PC-9 (cell line): ENCODE measurements at places on chromosomes 7 and 10.

- H3K4me1 ChIP-seq = no peaks in the 10 kb centered on the region
- no peak overlapping the region for H3K4me3 ChIP-seq
- no peaks in the 10 kb centered on the region for H3K36me3 ChIP-seq
- no peak overlapping the region for H3K27ac ChIP-seq
- no peak for DNase-seq
Measured at GRCh38 chr7:44221231-44221791, 20.5 kb downstream of the YKT6 start.

GRCh38 chr7:108270385-108271015 lies 140.3 kb upstream of the LAMB4 start:
- no peaks in the 10 kb centered on the region for H3K36me3 ChIP-seq
- DNase-seq = no peak
- H3K27me3 ChIP-seq = no peaks in the 10 kb centered on the region
- no peak overlapping the region for H3K4me3 ChIP-seq
- peaks cover 15% of the 10 kb centered on the region; the same call in 1 of the 2 replicates for H3K4me1 ChIP-seq

GRCh38 chr10:70445718-70446657 lies 4.5 kb upstream of the NODAL start:
- no peaks in the 10 kb centered on the region for H3K4me1 ChIP-seq
- DNase-seq = no peak
- H3K4me3 ChIP-seq = no peak overlapping the region
- no peak overlapping the region for H3K27ac ChIP-seq
- H3K27me3 ChIP-seq = peaks cover 11% of the 10 kb centered on the region; the same call in 1 of the 2 replicates

GRCh38 chr10:117674646-117675045 lies 132.1 kb downstream of the EMX2 start:
- H3K27me3 ChIP-seq = no peaks in the 10 kb centered on the region
- H3K27ac ChIP-seq = no peak overlapping the region
- H3K4me1 ChIP-seq = peaks cover 13% of the 10 kb centered on the region
- no peak for DNase-seq
- no peaks in the 10 kb centered on the region for H3K36me3 ChIP-seq

GRCh38 chr10:44520651-44521050 lies 135.8 kb upstream of the CXCL12 start:
- no peak overlapping the region for H3K4me3 ChIP-seq
- peaks cover 8% of the 10 kb centered on the region for H3K27me3 ChIP-seq
- H3K27ac ChIP-seq = no peak overlapping the region
- H3K4me1 ChIP-seq = no peaks in the 10 kb centered on the region
- H3K36me3 ChIP-seq = no peaks in the 10 kb centered on the region
- DNase-seq = no peak

- DNase-seq = no peak
- no peaks in the 10 kb centered on the region for H3K27me3 ChIP-seq
- H3K36me3 ChIP-seq = no peaks in the 10 kb centered on the region
- H3K4me1 ChIP-seq = no peaks in the 10 kb centered on the region
- H3K27ac ChIP-seq = no peak overlapping the region
Measured at GRCh38 chr7:37287131-37287855, 161.4 kb downstream of the ELMO1 start.

DNA sequence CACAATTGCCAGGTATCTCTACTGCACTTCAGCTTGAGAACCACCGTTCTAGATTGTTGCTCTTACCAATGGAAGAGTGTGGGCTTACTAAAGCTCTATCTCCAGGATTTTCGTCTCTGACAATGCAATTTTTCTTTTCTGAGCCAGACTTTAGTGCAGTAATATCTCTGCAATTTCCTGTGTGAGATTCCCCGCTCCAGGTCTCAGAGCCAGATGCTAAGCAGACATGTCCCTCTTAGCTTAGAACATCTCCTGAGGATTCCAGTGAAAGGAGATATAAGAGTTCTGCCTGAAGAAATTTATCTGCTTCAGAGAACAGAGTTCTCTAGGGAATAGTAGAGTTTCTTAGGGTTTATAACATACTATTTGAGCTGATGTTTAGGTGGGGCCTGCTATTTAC lies 82.0 kb downstream of the SND1 start:
- H3K4me3 ChIP-seq = no peak overlapping the region
- DNase-seq = no peak
- peaks cover 17% of the 10 kb centered on the region; the same call in 1 of the 2 replicates for H3K36me3 ChIP-seq

- H3K27ac ChIP-seq = no peak overlapping the region
- H3K4me1 ChIP-seq = no peaks in the 10 kb centered on the region
- H3K36me3 ChIP-seq = no peaks in the 10 kb centered on the region
- no peak for DNase-seq
Measured at GRCh38 chr7:114790521-114790920, 131.4 kb upstream of the MDFIC start.

- H3K4me3 ChIP-seq = no peak overlapping the region
- H3K36me3 ChIP-seq = no peaks in the 10 kb centered on the region
- H3K4me1 ChIP-seq = no peaks in the 10 kb centered on the region
Measured at GRCh38 chr7:150823043-150823442, 22.5 kb downstream of the TMEM176A start.
